ENCODE measurements at places on chromosomes 7 and 10.

DNA sequence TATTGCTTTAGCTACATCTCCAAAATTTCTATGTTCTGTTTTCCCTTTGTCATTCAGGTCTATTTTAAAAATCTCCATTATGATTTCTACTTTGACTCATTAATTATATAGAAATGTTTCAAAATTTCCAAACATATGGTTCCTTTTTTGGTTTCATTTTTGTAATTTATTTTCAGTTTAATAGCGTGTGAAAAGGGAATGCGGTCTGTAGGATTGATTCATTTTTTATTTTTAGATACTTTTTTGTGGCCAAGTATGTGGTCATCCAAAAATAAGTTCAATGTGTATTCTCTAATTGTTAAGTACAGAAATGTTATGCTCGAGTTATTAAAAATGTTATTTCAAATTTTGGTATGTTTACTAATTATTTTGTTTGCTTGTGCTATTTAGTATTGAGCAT is 72.5 kb upstream of the ANKRD1 start:
- DNase-seq, result no peak

GRCh38 chr10:122164023-122164601 is 107.0 kb upstream of the BTBD16 start:
- DNase-seq, result no peak

DNA sequence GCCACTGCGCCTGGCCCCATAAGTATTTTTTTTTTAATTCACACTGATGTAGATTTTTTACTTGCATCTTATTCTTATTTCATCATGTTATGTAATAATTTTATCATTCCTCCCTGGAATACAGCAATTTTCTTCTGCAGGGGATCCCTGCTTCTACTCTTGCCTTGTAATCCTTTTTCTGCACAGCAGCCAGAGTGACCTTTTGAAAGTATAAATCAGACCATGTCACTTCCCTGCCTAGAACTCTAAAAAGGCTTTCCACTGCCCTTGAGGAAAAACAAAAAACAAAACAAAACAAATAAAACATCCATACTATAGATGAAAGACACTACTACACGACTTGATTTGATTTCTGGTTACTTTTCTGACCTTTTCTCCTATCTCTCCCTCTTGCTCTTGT is 1334.7 kb downstream of the REEP3 start:
- no peak for DNase-seq

DNA sequence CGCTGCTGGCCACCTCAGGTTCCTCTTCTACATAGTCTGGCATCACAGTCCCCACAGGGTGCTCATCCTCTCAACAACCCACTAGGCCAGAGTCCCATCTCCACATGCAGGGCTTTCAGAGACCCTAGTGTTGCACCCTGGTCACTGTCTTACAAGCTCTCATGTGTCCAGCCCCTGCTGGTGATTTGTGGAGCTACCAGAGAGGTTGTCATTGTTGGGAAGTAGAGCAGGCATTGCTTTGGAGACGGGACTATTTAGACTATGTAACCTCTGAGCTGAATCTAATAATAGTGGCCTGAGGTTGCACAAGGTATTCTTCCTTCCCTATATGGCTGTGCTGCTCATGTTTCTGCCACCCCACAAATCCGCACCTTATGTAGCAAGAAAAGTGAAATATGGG is 135.3 kb upstream of the VWC2 start:
- DNase-seq, result no peak

DNA sequence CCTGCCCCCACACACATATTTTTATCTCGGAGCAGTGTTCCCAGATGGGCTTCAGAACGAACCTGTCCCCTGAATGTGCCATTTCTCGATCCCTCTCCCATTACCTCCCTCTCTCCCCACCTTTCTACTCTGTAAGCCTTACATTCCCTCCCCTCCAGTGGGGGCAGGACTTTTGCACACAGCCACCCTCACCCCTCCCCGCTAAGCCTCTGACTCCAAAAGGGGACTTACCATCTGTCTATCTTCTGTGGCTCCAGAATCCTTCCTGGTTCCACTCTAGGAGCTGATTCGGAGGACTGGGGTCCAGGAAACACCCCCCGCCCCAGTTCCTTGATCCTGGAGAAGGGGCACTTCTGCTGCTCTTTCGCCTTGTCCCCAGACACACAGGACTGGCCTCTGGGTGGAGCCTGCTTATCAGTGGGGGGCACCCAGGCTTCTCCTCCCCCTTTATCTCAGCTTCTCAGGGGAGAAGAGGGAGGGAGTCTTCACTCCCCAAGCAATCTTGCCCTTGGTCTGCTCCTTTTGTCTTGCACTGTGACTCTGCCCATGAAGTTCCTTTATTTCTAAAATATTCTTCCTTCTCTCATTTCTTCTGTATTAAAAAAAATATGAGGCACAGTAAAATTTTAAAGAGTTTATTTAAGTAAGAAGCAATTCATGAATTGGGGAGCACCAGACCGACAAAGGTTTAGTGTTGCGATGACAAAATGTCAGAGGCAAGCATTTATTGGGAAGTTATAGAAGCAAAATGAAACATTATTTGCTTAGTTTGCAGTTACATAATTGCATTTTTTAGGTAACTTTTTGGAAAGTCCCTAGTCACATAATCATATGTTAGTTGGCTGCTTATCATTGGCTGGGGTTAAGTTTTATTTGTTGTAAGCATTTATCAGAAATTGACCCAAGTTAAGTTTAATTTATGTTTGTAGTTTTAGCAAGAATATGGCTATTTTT is at the start of gene KEL:
Gene KEL (minus strand): TSS at position 391 of the 954 bp plus-strand sequence. CDS start 157 bp downstream, at position 234.
- no peak for DNase-seq

- DNase-seq, result no peak
Measured at GRCh38 chr7:7323352-7323751, 141.0 kb downstream of the C1GALT1 start.

DNA sequence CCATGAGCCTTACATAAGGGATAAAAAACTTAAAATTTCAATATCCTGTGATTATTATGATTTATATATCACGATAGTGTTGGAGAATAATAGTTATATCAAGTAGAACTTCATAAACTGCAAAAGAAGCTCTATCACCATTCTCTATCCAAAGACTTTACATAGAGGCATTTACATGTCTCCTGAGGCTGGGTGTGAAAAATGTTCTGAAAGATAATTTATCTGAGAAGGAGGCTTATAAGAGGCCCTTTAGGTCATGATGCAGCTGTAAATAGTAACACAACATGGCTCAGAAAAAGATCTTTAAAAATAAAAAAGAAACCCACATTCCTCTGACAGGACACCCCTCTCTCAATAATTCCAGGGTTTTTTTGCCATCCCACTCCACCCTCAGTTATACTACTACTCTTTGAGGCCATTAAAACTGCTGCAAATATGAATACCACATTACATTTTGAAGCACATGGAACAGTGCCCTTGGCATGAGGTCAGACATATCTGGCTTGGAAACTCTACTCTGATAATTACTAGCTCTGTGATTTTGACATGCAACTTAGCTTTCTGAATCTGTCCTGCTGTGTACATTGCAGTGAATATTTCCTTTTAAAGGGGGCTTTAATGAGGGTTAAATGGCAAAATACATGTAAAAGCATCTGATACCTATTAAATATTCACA is 55.5 kb downstream of the SLC16A12 start:
- no peak for DNase-seq

- no peak for DNase-seq
Measured at GRCh38 chr7:135291809-135292253, 58.2 kb downstream of the STRA8 start.

DNA sequence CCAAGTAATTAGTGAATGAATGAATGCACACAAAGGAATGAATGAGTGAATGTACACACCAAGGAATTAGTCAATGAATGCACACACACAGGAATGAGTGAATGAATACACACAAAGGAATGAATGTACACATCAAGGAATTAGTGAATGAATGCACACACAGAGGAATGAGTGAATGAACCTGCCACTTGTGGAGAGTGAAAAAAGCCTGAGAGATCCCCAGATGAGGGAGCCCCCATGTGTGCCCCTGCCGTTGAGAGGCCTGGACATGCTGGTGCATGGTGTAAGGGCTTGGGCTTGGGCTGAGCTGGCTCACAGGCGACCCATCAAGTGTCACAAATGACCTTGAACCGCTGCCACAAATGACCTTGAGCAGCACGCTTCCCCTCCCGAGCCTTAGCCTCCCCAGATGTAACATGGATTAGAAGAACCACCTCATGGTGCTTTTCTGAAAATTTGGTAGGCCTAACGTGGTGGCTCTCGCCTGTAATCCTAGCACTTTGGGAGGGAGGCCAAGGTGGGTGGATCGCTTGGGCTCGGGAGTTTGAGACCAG is 46.2 kb downstream of the GTF2IRD1 start:
- no peak for DNase-seq

DNA sequence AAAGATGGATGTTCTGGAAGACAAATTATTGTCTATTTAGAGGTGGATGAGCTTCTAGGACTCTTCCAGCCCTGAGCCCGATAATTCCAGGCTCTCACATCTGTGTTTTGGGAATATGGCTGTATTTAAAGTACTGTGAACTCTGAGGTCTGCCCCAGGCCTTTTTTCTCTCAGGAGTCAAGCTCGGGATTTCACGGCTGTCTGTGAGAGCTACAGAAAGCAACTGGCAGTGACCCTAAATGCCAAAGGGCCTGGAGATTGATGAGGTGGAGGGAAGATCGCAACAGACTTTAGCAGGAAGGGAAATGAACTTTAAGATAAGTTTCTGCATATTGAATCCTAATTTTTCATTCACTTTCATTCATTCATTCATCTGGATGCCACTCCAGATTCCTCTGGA is 51.0 kb upstream of the COL13A1 start:
- no peak for DNase-seq

DNA sequence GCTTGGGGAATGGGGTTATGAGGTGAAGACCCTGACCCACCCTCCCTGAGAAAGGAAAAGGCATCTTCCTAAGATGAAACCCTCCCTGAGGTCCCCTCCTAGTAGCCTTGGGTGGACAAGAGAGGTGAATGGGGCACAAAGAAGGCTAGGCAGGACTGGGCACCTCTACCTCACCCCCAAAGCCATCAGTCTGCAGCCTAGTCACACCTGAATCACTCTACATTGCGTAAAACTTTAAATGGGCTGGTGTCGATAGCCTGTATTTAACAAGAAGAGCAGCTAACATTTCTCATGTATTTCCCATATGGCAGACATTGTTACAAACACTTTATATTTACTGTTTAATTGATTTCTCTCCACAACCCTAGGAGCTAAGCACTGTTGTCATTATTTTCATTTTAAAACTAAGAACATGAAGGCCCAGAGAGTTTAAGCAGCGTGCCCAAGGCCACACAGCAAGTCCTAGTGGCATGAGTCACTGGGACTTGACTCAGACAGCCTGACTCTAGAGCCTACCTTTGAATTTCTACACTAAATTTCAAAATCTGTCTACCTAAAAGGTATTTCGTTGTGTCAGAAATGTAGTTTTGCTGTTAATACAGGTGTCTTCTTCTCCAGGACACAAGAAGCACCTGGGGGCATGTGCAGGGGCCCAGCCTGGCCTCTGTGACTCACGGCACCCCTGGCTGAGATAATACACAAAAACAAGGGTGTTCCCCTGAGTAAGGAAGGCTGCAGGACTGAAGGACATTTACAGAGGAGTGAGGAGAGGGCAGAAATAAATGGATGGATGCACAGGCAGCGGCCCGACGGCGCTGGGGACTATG is 3.4 kb downstream of the AOC1 start:
- no peak for DNase-seq

DNA sequence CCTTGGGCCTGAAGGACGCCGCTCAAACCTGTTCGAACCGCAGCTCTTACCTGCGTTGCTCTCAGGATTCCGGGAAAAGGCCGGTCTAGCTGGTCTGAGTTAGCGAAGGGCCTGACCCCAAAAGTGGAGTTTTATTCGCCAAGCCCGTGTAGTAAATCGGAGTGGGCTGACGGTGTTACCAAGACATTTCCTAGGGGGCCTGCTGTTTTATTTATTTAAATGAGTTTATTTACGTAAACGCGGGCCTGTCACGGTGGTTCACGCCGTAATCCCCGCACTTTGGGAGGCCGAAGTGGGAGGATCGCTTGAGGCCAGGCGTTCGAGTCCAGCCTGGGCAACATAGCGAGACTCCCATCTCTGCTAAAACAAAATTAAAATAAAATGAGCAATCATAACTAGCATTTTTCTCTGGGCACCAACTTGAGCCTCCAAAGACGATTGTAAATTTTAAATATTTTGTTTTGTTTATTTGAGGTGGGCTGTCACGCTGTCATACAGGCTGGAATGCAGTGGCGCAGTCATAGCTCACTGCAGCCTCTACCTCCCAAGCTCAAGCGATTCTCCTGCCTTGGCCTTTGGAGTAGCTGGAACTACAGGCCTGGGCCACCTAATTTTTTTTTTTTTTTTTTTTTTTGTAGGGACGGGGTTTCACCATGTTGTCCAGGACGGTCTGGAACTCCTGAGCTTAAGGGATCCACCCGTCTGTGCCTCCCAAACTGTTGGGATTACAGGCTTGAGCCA is 903 bp downstream of the ZNF655 start:
- DNase-seq, result no peak

GRCh38 chr7:154744256-154744860 is 258.6 kb downstream of the PAXIP1 start:
- DNase-seq, result peak; percentile 31

GRCh38 chr7:20214921-20215669 is 2.1 kb downstream of the MACC1 start:
- DNase-seq, result no peak

GRCh38 chr7:19701471-19701870 is 7.4 kb downstream of the POLR1F start:
- no peak for DNase-seq

GRCh38 chr7:150955519-150956394 is 22.4 kb downstream of the KCNH2 start:
- DNase-seq, result no peak

DNA sequence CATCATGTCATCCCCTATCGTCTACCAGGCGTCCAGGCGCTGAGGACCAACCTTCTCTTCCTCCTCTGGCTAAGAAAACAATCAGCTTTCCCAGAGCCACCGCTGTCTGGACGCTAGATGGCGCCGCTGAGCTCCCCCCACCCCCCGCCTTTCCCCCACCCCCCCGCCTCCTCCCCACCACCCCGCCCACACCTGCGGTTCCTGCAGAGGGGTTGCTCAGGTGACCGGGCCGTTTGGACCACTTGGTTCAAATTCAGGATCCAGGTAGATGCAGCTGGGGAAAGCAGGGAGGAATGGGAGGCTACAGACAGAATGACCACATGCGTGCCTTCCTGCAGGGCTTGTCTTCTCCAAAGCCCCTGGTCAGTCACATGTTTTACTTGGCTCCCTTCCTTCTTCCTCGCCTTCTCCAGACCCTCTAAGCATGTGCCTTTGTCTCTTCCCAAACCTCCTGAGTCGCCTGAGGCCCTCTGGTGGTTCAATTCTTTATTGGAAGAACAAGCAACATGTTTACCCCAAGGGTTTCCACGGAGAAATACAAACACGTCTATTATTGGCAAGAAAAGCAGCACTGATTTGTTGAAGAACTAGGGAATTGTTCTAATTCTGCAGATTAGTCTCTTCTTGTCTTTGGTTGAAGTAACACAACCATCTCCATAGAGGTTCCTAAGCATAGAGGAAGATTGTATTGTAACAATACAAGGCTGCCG is 24.7 kb downstream of the AOC1 start:
- peak; percentile 81 for DNase-seq

DNA sequence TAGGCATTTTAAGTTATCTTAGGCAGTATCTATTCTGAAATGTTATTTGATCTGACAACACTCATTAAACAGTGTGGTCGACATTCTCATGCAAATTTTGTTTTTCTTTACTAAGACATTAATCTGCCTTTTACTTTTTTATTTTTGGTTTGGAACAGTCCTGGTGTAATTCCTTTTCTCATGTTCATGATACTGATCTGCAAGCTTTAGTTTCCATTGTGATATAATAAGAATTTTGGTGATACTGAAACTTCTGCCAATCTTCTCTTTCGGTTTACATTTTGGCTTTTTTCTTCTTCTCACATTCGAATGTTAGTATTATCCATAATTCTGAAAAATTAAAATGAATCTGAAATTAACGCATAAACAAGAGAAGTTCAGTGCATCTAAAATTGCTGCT is 281.9 kb upstream of the MTPN start:
- no peak for DNase-seq
